ENCODE measurements at places on chromosomes 1 and 21.
A peak's percentile ranks its signal among the peaks of the same experiment; 100 is the strongest.

GRCh38 chr1:42756956-42757891 is 9.6 kb downstream of the P3H1 start:
- DNase-seq: peak; percentile 63

DNA sequence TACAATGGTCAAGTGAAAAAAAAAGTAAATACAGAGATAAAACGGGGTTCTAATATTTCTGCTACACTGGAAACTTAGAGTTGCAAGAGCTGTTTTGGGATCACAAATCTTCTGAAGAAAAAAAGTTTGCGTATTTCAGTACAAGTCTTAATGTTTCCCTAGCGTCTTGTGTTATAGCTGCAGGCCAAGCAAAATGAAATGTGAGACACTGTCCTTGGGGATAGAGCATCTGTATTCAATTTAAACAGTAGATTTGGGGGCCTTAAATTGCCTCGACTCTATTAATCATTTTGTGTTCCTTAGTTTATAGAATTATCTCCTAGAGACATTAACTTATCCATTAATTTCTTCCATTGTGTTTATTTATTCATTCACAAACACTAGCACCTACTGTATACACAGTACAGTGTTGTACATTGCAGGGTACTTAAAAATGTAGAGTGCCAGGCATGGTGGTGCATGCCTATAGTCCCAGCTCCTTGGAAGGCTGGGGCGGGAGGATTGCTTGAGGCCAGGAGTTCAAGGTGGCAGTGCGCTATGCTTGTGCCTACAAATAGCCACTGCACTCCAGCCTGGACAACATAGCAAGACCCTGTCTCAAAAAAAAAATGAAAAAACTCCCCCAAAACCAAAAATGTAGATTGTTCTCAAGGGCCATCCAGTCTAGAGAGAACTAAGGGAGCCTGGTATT is 7.9 kb downstream of the DISC1 start:
- no peak for DNase-seq

GRCh38 chr1:22108339-22109105 is 34.4 kb downstream of the WNT4 start:
- DNase-seq: no peak

DNA sequence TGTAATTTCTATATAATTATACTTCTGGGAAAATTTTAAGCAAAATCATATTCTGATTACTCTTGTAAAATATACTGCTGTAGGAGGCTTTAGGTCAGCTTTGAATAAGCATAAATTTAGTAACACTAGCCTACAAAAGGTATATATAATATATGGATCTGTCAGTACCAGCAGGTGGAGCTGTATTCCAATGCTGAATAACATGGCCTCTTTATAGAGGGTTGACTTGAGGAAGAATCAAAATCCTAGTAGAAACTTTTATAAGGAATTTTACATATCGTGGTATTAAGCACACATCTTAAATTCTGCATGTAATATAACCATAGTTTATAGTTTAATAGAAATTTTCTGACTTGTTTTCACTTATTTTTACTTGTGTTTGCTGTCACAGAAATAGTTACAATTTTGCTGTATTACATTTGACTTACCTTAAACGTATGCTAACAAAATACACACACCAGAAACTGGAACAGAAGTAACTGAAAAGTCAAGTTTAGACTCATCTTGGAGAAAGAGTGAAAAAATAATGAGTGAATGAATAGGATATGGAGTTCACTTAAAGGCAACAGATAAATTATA is 79.3 kb downstream of the HMCN1 start:
- DNase-seq: peak; percentile 60

DNA sequence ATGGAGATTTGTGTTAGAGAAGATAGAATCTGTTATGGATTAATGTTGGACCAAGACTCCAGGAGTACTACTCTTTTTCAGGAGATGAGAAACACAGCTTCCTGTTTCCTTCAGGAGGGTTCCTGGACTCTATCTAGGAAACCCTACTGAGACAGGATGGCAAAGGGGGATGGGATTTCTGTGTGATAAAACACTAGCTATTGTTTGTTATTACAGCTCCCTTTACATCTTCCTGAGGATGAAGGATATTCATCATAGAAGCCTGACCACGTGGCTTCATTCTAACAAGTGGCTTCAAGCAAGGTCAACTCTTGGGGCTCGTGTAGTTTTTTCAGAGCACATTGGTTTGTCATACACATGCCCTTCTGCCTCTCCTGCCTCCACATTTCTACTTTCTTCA is 33.3 kb downstream of the RGL1 start:
- no peak for DNase-seq

- no peak for DNase-seq
These were observed 1132.7 kb downstream of the KCNT2 start for GRCh38 chr1:195475568-195475967.

- DNase-seq: no peak
These were observed 1.1 kb downstream of the C21orf58 start for GRCh38 chr21:46322351-46323226.

DNA sequence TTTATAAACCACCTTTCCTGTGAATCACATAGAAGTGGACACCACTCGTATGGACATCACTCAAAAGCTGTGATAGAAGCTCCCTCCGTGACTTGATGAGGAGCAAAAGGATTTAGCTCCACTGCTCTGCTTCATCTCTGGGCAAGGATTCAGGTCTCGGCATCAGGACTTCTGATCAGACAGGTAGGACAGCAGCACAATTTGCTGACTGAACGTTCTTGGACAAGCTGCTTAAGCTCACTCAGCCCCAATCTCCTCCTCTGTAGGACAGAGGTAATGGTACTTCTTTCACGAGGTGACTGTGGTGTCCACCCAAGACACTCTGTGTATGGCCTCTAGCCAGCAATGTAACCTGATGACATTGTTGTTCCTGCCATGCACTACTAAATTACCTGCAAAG is 122.6 kb upstream of the AJAP1 start:
- DNase-seq: no peak

DNA sequence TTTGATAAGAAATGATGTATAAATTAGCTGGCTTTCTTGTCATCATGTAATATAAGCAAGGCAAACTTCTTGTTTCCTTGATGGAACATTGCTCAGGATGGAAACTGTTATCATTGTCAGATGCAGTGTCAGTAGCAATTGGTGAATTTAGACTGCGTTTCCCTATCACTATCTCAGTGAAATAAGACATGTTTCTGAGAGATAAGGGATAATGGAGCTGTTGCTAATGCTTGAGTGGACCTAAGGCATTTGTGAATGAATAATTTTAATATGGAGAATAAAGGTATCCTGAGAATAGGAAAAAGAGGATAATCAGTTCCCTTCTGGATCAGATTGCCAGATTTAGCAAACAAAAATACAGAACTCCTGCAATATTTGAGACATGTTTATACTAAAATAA is 160.9 kb downstream of the HLX start:
- no peak for DNase-seq

DNA sequence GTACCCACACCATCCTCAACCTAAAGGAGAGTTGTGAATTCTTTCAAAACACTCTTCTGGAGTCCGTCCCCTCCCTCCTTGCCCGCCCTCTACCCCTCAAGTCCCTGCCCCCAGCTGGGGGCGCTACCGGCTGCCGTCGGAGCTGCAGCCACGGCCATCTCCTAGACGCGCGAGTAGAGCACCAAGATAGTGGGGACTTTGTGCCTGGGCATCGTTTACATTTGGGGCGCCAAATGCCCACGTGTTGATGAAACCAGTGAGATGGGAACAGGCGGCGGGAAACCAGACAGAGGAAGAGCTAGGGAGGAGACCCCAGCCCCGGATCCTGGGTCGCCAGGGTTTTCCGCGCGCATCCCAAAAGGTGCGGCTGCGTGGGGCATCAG is 638 bp upstream of the OLIG2 start:
- DNase-seq: no peak

DNA sequence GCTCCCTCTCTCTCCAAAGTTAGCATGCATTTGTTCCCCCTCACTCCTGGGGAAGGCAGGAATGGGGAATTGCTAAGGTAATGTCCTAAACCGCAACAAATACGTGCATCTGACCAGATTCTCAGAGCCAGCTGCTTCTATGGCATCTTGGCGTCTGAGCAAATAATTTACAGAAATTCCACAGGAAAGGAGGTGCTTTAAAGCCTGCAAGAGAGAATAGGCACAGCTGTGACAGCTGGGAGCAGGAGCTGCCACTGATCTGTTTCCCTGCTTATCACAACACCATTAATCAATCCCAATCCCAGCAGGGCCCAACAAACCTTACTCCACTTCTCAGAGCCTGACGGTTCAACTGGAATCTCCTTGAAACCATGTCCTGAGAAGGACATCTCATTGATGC is 83.5 kb upstream of the ZNF281 start:
- DNase-seq: no peak

DNA sequence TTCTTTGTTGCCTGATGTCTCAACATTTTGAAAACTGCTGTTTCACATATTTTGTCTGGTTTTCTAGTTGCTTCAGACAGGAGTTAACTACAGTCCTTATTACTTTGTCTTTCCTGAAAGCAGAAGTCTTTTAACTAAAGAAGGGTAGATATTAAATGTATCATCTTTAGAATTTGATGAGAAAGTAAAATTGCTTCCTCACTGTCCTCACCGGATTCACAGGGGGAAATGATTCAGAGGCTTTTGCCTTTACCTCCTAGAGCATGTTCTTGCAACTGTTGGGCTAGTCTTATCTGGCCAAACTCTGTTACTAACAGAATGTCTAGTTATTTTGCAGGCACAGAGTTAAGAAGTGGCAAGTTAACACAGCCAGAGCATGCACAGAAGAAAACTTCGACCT is 107.2 kb upstream of the VAV3 start:
- no peak for DNase-seq

- DNase-seq: no peak
These were observed 175.2 kb downstream of the DSCAM start for GRCh38 chr21:40671716-40672115.

- no peak for DNase-seq
These were observed 20.6 kb downstream of the DDAH1 start for GRCh38 chr1:85444381-85444780.

GRCh38 chr1:158810311-158810710 is 20.8 kb upstream of the MNDA start:
- DNase-seq: no peak

DNA sequence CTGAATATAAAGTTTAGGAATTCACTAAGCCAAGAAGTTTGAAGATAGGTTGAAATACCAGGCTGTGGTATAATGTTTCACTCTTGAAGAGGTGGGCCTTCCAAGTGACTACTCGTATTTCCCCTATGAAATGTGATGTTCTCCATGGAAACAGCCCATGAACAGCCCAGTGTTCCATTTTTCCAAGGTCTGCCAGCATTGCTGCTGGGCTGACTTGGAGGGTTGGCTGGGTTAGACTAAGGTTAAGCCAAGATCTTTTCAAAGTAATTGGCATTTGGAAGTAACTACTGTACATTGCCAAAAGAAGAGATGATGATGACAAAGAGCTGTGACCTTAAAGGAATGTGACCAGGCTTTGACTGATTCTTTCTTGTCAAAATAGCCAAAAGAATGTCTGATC is 73.8 kb downstream of the RPE65 start:
- DNase-seq: no peak

DNA sequence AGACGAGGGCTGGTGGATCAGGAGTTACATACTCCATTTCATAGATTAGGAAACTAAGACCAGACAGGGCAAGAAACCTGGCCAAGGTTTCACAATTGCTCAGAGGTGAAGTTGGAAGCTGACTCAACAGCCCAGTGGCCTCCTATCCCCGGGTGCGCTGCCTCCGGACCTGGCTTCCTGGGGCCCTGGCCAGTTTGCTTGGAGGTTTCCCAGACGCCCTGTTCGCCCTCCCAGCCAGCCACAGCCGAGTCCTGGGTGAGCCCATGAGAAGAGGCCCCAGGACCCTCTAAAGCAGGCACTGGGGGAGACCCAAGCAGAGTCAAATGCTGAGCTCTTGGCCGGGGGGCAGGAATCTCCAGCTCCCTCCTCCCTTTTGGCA is 180.1 kb downstream of the ZBTB18 start:
- no peak for DNase-seq

DNA sequence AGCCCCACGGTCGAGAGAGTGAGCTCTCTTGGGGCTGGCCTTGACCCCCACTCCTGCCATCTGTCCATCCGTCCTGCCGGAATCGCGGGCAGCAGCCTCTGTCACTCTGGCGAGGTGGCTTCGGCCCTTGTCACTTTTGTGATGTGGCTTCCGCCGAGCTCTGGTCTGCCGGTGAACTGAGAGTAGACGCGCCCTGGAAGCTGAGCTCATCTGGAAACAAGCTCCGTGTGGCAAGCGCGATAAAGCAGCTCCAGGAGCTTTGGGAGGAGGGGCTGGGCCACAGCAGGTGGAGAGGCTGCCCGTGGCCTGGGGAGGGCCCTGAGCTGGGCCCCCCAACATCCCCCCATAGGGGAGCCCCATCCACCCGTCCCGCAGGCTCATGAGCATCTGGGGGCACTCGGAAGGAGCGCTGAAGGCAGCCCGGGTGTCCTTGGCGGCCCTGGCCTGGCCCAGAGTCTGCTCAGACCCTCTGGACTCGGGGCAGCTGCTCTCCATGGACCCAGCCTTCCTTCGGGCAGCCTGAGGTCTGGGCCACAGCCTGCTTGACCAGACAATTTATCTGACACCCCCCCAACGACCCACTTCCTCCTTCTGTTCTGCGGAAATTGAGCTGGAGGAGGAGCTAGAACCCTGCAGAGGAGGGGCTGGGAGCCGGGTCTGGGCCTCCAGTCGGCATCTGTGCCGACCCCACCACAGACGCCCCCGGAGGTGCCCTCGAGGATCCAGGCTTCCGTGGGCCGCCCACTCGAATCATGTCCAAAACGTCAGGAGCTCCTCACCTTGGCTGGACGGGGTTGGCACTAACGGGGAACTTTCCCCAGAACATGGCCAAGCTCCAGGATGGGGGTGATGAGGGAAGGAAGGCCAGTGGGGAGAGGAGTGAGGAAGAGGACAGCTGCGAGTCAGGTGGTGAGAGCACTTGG is 59.1 kb downstream of the SLC19A1 start:
- DNase-seq: no peak

DNA sequence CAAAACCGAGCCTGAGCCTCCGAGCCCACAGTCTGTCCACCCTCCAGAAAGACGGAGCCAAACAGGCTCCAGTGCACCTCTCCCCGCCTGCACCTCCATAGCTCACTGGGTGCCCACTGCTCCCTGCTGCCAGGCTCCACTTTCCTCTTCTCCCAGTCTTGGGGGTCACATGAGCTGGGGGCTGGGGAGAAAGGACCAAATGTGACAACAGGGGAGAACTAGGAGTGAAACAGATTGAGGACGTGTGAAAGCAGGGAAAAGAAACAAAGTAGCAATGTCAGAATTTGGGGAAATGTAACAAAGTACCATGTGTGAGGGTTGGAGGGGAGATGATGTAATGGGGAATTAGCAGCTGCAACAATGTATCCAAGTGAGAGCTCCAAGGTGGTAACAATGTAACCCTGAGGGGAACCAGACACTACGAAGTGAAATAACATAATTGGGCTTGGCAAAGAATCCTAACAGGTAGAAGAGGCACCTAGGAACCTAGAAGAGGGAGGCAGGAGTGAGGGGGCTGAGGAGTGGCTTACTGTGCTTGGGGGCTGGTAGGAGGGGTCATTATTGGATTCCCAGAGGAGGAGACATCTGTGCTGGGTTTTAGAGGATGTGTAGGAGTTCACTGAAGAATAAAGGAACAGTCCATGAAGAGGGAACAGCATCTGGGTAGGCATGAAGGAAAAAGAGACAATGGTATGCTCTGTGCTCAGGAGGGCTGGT is 12.5 kb downstream of the SDC3 start:
- no peak for DNase-seq
